ENCODE measurements at places on chromosomes 3 and 15.

DNA sequence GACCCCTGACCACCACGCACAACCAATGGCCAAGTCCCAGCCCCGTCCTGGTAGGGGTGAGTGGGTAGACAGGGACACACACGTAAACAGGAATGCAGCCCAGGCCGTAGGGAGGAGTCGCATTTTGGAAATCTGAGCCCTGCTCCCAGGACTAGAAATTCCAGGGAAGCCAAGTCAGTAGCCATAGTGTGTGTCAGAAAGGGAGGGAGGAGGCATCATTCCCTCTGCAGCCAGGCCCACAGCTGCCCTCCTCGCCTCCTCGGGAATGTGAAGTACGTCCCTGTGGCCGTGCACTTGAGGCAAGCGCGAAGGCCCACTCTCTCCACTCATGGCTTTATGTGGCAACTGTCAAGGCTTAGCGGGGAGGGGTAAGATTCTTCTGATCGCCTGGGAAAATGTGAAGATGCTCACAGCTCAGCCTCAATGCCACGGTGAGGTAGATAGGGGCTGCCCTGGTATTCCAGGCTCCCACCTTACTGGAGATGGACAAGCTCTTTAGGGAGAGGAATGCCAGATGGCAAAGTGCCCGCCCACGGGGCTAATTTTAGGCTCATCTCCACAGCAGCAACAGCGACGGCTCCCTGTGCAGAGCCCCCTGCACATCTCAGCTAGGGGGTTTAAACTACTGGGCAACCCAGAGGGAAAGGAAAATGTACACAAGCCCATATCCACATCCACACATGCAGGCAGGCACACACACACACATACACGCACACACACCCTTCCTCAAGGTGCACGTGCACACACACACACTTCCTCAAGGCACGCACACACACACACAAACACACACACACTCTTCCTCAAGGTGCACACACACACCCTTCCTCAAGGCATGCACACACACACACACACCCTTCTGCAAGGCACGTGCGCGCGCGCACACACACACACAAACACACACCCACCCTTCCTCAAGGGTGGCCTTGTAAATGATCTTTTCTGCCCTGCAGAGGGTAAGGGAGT, 65.5 kb downstream of the ADCY5 start:
- DNase-seq = no peak

- DNase-seq = no peak
Observed at GRCh38 chr3:120801484-120801883, 58.9 kb downstream of the GTF2E1 start.

- DNase-seq = no peak
Observed at GRCh38 chr3:16179771-16180736, 5.6 kb downstream of the GALNT15 start.

GRCh38 chr3:161296814-161297213, 74.5 kb downstream of the SPTSSB start:
- DNase-seq = no peak

Data from retinal pigment epithelial cell (primary cell).